NCI-H2171 treated with DMSO at 0.1 percent for 48 hours (cell line): ENCODE measurements at places on chromosomes 4 and X.
A peak's percentile ranks its signal among the peaks of the same experiment; 100 is the strongest.

- DNase-seq, result no peak
Measured at GRCh38 chr4:45119376-45119775, 393.0 kb upstream of the GNPDA2 start.

GRCh38 chrX:105658136-105658535, 164.2 kb upstream of the NRK start:
- DNase-seq, result no peak

DNA sequence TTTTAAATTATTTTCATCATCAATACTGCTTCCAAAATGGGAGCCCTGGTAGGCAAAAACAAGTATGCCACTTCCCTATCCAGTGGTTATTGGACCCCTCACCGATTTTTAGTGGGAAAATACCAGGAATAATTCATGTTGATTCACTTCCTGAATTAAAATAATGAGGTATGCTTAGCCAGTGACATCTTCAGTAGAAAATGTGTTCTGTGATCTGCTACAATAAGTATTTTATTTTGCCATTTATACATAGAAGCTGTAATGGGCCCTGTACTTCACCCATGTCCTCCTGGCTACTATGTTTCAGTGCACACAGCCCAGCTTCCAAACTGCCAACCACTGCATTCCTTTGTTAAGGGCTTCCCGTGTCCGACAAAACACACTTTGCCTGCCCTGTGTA, 41.0 kb upstream of the KLHL34 start:
- DNase-seq, result no peak

- DNase-seq, result no peak
Measured at GRCh38 chr4:110106931-110107296, 91.5 kb downstream of the ELOVL6 start.

DNA sequence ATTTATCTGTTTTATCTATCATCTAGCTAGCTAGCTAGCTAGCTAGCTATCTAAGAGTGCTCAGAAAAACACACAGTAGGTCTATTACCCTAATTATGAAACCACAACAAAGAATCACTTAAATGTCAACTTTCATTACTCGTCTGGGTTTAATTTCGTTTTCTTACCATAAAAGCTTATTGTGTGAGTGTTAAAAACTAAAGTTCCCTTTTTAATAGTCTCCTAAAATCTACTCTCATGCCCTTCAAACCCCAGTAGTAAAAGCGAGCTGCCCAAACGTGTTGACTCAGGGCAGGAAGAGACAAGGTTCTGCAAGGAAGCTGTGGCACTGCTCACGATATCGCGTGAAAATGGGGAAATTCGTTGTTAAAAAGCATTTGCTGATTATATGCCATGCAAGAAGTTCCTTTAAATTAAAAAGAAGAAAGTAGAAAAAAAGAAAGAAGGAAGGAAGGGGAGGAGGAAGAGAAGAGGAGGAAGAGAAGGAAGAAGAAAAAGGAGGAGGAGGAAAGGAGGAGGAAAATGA, 595 bp downstream of the MBNL3 start:
- DNase-seq, result peak; percentile 22

GRCh38 chr4:177256950-177257349, 52.7 kb upstream of the NEIL3 start:
- no peak for DNase-seq

GRCh38 chr4:98969878-98970785, 25.4 kb upstream of the METAP1 start:
- DNase-seq, result no peak

DNA sequence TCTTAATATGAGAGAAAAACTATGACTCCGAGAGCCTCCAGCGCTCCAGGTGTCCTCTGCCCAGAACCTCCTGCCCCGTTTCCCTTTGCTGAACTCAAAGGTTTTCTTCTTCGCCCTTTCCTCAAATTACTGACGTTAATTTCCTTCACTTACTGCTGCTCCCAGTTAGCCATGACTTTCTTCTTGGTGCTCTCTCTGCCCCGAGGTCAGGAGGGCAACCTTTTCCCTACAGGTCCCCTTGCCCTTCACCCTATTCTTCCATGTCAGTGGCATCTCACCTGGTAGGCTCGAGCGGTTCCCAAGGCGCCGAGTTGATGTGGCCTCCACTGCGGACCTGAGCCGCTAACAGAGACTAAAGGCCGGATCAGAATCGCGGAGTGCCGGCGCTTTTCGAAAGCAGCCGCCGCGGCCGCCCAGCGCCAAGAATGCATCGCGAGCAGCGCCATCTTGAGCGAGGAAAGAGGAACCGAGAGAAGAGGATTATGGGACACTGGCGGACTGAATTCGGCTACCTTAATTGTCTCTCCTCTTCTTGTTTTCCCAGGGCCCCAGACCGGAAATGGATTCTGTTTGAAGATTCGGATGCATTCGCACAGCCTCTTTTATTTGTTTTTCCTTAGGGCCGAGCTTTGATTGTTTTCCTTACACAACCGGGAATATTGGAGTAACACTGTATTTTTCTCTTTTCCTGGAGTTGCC, at the start of gene ABCB7:
Gene ABCB7, minus strand, starts transcription at position 457 of the 699 bp plus-strand sequence. Its CDS starts 11 bp downstream, at position 446.
- peak; percentile 77 for DNase-seq

GRCh38 chrX:139126493-139126892, 404.0 kb upstream of the F9 start:
- DNase-seq, result peak; percentile 0

DNA sequence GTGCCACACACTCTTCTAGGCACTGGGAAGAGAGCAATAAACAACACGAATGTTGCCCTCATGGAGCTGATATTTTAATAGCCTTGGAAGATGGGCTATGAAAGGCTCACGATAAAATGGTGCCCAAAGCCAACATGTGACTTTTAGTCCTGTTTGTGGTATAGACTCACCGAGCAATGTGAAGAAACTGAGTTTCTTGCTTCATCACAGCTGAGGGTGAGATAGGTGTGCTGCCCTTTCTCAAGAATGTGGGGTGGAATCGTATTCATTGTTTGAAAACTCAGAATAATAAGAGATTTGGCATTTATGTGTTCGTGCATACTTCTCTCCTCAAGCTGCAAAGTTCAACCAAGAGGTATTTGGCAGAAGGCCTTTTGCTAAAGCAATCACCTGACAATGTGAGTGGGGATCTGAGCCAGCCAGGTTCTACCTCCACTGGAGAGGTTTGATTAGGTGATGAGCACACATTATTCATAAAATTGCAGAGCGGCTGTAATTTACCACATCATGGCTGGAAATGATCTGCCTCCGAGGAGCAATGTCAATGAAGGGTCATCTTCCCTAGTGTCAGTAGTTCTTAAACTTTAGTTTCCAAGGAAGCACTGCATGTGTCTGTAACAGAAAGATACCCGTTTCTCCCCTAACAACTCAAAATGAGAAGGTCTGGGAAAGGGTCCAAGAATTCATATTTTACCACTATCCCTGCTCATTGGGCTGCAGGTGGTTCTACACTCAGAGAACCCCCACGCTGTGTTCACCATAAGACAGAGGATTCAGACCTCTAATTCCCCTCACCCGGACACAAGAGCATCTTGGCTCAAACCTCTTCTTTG, 41.9 kb upstream of the CBR4 start:
- no peak for DNase-seq

DNA sequence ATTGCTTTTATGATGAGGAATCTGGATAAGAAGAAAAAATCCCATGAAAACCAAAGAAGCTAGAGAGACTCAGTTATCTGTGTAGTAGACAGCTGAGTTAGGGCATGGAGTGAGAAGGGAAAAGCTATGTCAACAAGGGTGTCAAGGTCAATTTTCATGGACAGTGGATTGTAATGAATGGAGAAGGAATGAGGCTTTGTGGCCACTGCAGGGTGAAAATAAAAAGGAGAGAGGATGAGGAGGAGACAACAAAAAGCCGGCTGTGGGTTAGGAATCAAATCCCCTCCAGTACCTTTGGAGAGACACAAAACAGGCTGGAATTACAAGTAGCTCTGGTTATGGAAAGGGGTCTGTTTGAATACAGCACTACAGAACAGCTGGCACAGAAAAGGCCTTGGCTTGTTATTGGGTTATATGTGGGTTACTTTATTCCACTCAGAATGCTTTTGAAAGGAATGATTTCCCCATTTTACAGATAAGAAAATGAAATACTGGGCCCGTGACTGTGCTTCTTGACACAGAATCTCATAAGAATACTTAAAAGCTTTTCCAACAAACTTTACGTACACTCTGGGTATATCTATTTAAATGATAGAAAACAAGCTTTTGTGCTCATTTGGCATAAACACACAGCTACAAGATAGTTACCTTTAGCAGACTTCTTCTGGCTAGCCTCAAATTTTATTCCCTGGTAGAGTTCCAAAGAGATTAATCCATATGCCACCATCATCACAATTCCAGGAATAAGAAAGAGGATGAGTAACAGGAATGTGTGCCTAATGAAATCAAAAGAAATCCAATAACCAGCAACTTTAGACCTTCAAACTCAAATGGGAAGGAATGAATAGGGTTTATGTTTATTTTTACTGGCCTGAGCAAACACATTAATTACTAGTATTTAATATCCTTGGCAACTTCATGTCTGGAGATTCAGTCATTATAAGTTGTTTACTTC, 7.5 kb downstream of the CCKAR start:
- no peak for DNase-seq

GRCh38 chr4:137531168-137531985, 917 bp downstream of the PCDH18 start:
- no peak for DNase-seq

DNA sequence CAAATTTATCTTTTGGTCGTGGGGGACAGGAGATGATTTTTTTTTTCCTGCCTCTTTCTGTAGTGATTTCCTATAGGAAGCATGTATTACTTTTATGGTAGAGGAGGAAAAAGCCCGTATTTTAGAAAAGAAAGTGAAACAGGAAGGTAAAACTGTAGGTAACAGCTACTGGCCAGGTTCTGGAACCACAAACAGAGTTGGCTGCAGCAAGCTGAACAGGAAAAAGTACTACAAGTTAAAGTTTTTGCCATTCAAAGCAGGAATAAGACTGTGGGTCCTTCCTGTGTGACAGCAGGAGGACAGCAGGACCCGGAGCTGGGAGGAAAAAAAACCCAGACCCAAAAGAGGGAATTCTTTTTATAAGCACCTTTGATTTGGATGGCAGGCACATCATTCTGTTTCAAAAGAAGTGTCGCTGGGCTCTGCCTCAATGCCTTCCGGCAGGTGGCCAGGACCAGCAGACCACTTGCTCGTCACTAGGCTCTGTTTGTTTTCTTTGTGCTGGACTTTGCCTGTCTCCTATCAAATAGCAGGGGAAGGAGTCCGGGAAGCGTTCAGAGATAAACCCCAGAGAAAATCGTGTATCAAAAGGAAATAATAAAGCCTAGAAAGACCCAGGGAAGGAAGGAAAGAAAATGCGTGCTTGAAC, 277.9 kb downstream of the ADGRA3 start:
- DNase-seq, result no peak

GRCh38 chr4:187387739-187388138, 607.8 kb upstream of the ZFP42 start:
- no peak for DNase-seq

DNA sequence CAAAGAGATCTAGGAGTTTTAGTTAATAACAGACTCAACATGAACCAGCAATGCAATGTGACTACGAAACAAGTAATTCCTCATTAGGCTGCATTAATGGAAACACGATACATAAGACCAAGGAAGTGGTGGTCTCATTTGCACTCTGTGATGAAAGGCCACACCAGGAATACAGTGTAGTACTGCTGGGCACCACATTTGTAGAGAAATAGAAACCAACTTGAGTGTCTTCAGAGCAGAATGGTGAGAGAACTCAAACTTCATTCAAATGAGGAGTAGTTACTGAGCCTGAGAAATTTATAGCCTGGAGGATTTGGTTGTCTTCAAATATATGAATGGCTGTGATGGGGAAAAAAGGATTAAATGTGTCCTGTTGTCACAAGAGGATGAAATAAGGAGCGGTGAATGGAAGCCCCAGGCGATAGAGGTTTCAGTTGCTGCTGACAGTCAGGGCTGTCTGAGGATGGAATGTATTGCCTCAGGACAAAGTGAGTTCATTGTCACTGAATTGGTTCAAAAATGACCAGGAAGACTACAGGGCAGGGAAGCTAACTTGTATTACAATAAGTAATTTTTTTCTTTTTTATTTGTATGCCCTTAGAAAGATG, 50.9 kb downstream of the NFKB1 start:
- no peak for DNase-seq

GRCh38 chrX:132622130-132622529, 133.3 kb upstream of the MBNL3 start:
- DNase-seq, result no peak

- no peak for DNase-seq
Measured at GRCh38 chr4:168995537-168996295, 14.3 kb downstream of the CBR4 start.

DNA sequence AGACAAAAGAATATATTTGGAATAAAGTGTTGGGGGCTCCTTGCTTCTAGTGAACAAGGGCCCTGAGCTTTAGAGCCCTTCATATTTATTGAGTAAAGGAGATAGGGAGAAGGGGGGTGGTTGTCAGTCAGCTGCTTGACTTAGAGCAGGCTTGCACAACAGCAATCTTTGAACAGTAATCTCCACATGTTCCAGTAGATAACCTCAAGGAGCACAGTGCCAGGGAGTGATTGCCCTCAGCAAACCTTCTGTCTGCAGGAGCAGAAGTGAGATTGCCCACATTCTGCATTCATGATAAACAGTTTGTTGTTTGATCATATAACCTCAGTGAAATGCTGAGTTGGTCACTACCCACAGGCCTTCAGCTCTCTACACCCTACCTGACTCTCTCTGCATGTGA, 205.8 kb upstream of the CXCL13 start:
- no peak for DNase-seq

DNA sequence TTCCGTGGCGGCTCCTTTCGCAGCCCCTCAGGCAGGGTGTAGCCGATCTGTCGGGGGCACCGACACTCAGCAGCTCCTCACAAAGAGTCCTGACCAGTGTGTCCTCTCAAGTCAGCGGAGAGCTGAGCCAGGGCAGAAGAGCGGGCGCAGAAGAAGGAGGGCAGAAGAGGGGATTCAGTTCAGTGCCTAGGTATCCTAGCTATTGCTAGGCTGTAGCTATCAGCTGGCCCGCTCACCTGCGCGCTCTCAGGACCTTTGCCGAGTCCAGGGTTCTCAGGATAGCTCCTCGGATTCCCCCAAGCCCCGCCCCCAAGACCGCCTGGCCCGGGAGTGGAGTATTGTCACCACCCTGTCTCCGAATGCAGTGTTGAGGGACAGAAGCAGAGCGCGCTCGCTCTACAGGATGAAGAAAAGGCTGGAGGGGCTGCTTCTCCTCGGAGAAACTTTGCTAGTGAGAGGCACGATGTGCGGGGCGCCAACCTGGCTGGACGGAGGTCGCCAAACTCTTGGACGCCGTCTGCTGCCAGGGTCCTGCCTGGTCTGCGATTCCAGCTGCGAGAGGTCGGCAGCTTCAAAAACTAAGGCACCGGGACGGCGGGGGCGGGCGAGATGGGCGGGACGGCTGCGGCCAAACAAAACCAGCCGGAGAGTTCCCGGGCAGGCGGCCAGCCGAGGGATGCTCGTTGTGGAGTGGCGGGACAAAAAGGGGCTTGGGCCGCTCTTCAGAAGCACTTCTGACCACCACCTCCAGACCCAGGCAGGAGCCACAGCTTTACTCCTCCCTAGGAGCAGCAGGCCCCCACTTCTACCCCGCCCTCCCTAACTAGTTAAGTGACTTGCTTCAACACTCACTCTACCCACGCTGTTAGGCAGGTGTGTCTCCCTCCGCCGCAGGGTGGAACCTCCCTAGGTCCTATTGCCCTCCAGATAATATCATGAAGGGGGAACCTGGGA, at the start of gene XKRX:
Gene XKRX, minus strand, starts transcription at position 258 of the 954 bp plus-strand sequence. CDS start 613 bp downstream, outside the sequence.
- DNase-seq, result peak; percentile 37
